ENCODE measurements at places on chromosomes 5 and 9.

GRCh38 chr9:87290241-87291052 lies 207.2 kb upstream of the DAPK1 start:
- no peak for DNase-seq

- DNase-seq, result no peak
These were observed 375.8 kb downstream of the SEMA5A start for GRCh38 chr5:9170026-9170425.

GRCh38 chr5:32692036-32692746 lies 18.9 kb upstream of the NPR3 start:
- no peak for DNase-seq

- no peak for DNase-seq
These were observed 205.5 kb downstream of the TMC1 start for GRCh38 chr9:72726947-72727346.

- no peak for DNase-seq
These were observed 610.9 kb downstream of the RAB3C start for GRCh38 chr5:59193616-59194319.

GRCh38 chr5:9515436-9515835 lies 30.4 kb downstream of the SEMA5A start:
- no peak for DNase-seq

DNA sequence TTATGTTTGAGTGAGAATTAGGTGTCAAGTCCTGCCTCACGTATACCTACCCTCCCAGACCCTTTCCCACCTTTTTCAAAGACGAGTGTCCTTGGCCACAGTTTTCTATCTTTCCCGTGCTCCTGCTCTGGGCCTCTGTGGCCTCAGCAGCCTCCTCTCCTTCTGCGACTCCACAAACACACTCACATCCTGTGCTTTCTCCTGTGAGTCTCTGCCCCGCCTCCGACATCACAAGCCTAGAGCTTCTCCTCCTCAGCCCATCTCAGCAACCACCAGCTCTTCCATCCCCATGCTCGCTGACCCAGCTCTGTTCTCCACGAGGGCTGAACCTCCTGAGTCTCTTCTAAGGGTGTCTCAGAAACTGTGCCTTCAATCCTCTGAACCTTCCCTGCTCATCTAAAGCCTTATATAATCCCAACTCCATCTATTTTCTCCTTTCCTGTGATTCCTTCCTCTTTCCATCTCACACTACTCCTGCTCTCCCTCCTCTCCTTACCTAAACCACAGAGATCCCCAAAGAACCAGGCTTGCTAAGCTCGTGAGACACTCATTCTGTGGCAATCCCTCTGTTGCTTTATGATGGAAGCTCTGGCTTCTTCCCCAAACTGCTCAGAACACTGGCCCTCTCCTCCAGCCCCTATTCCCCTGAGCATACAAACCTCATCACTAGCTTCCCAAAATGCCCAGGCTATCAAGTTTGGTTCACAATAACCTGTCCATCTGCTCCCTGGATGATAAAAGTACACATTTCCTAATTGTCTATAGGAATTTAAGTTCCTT lies 55.2 kb downstream of the RASEF start:
- DNase-seq, result no peak

GRCh38 chr5:77696120-77696519 lies 57.6 kb upstream of the OTP start:
- DNase-seq, result no peak

DNA sequence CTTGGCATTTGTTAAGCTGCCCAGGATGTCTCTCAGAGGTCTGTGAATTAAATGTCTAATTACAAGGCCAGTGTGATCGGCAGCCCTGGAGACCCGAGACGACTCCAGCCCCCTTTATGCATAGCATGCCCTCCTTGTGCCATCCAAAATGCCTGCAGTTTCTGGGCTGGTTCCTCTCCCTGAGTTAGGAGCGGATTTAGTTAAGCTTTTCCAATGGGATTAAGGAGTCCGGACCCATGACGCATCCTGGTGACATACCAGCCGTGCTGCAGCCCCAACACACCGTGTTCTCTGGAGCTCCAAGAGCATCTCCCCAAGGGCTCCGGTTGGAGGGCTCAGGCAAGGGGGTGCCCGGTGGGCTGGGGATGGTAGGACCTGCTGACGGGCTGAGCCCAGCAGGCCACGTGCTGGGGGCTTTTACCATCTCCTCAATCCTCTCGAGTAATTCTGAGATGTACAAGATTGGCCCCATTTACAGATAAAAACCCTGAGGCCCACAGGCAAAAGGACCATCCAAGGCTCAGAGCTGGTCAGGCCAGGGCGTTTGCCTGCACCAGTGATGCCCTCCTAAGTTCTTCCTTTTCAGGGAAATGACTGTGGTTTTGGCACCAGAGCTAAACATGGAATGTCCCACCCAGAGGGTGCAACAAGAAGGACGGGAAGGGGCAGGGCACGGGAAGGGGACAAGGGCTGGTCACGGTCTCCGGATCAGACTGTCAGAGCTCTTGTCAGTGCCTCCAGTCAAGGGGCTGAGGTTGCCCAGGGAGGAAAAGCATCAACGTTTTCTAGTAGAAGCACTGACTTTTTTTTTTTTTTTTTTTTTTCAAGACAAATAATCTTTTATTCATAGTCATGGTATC lies 82.6 kb upstream of the PHYKPL start:
- DNase-seq, result no peak

DNA sequence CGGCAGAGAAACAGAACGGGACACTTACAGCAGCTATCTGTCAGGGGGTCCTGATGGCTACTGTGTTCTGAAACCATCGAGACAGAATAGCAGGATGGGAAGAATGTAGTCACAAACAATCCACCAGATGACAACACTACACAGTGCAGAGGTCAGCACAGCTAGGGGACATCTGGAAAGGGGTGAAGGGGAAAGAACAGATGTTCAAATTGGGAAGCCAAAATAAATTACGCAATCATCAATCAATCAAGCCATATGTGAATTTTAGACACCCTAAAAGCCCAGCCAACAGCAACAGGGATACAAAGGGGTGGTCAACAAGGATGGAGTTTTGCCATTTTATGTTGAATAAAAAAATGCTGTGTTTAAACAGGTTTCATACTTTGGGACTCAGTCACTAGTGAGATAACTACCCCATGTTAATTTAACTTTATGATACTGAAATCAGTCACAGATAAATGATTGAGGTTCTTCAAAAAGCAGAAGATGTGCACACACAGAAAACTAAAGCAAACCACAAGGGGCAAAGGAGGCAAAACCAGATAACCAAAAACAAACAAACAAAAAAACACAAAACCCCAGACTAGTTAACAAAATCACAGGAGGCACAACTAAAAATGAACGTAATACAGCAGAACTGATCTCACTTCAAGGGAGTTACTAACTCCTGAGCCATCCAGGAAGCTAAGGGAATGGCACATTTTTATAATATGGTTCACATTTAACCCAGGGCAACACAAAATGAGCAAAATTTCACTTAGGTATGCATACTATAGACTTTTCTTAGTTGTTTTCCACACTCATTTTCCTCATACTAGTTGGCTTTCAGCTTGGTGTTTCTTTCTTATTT lies 65.9 kb downstream of the HABP4 start:
- no peak for DNase-seq

- DNase-seq, result peak; percentile 57
These were observed 24.5 kb upstream of the MVB12B start for GRCh38 chr9:126301985-126302603.

- DNase-seq, result no peak
These were observed 154.9 kb downstream of the FAM174A start for GRCh38 chr5:100690036-100690560.

- no peak for DNase-seq
These were observed 236.2 kb upstream of the ADAMTSL1 start for GRCh38 chr9:18237776-18238175.

DNA sequence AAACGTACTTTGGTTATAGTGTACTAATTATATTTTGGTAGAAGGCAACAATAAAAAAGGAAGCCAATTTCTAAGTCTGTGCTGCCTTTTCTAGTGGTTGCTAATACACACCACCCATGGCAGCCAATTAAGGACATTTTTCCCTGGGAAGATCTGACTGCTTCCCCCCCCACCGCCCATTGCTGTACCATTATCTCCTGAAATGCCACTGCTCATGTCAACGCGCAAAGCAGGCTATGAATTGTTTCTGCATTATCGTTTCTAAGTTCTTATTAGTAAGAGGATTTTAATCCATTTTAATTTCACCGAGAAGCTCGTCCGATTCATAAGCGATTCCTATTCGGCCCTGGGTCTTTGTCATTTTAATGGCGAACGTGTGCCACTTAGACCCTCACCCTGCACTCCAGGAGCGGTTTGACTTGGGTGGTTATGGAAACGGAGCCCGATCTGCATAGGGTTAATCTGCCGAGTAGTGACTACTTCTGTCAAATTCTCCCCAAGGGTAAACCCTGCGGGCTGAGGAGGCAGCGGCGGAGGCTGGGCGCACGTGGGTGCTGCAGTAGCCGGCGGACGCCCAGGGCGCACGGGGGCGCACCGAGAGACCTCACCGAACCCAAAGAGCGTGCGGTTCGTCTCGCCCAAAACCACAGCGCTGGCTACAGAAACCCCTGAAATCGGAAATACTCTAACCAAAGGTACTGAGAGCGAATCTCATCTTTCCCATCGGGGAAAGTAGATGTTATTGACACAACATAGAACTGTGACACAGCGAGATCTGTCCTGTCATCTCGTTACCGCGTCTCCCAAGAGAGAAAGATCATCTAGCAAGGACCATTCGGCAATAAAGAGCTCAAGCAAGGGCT lies 55.8 kb upstream of the SHC3 start:
- DNase-seq, result no peak

GRCh38 chr5:61617039-61617438 lies 285.0 kb downstream of the ZSWIM6 start:
- no peak for DNase-seq

- no peak for DNase-seq
These were observed 1875.9 kb upstream of the CDH9 start for GRCh38 chr5:28914297-28914696.

DNA sequence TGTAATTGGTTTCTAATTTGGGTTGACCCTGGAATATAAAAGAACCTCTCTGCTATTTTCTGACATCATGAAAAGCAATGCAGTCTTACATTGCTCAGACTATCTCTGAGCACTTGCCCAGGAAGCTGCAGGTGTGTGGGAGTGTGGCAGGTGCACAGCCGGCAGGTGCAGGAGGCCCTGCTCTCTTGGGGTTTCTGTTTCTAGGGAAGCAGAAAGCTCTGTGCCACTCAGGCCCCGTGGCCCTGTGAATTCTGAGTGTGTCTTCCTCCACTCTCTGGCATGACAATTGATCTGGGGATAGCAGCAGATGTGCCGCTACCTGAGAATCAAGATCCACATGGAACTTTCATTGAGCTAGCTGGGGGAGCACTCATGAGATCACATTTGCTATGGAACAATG lies 45.7 kb upstream of the IRX2 start:
- peak; percentile 57 for DNase-seq

DNA sequence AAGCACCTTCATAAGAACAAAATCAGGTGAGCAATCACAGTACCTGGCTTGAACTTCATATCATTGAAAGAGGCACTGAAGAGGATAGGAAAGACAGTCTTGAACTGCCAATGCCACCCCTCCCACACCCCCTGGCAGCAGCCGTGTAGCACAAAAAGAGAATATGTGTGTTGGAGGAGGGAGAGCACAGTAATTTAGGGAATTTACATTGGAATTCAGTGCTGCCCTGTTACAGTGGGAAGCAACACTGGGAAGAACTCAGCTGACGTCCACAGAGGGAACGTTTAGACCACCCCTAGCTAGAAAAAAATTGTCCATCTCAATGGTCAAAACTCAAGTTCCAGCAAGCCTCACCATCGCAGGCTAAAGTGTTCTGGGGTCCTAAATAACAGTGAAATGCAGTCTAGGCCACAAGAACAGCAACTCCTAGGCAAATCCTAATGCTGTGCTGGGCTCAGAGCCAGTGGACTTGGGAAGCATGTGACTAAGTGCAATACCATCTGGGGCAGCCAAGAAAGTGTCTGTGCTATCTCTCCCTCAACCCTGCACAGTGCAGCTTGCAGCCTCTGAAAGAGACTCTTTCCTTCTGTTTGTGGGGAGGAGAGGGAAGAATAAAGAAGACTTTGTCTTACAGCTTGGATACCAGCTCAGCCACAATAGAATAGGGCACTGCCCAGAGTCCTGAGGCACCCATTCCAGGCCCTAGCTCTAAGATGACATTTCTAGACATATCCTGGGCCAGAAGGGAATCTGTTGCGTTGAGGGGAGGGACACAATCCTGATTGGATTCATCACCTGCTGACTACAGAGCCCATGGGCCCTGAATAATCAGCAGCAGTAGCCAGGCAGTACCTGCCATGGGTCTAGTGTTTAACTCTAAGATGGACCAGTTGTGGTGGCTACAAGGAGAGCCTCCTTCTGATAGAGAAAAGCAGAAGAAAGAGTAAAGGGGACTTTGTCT lies 62.1 kb upstream of the VLDLR start:
- DNase-seq, result no peak

- no peak for DNase-seq
These were observed 47.0 kb upstream of the ZNF169 start for GRCh38 chr9:94212091-94212490.

DNA sequence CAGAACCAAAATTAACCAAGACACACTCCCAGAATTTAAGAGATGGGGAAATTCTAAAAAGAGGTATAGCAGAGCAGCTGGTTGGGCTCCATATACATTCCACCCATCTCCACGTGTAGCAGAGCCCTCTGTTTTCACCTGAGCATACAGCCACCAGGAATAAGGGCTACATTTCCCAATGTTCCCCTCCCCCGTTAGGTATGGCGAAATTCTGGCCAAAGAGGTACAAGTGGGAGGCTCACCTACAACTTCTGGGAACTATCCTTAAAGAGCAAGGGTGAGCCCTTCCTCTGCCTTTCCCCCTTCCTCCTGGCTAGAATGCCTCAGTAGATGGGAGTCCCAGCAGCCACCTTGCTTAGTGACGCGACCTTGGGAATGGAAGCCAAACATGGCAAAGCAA lies 5.3 kb upstream of the SAP30L start:
- no peak for DNase-seq

GRCh38 chr5:132751444-132751843 lies 4.2 kb downstream of the CCNI2 start:
- DNase-seq, result no peak

DNA sequence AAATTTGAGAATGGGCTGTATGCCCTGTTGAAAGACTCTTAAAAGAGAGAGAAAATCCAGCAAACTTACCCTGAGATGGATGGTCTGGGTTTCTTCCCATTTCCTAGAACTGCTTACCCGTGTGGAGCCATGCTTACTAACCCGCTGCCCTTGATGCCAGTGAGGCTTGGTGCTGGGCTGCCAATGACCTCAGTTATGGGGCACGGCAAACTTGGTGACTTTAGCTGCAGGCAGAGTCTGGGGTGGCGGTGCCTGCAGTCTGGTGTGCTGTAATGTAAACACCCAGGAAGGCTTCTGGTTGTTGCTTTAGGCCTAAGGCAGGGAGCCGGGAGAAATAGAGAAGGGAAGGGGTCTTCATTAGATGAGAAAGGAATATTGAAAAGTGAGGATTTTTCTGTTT lies 7.3 kb upstream of the TENT4A start:
- DNase-seq, result no peak

DNA sequence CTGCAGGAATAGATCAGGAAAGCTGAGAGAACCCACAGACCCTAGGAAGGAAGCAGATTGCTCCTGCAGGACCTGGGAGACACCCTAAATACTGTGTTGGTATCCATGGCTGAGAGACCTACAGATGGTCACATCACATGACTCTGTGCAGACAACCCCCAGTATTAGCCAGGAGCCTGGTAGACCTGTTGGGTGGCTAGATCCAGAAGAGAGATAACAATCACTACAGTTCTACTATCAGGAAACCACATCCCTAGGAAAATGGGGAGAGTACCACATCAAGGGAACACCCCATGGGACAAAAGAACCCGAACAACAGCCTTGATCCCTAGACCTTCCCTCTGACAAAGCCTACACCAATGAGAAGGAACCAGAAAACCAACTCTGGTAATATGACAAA lies 24.2 kb upstream of the MELK start:
- peak; percentile 50 for DNase-seq

GRCh38 chr5:35214051-35214450 lies 16.2 kb downstream of the PRLR start:
- no peak for DNase-seq
